Hematopoietic multipotent progenitor cell treated with erythropoietin and hydrocortisone succinate and interleukin-3 and kit ligand, for 6 days (in vitro differentiated cells): ENCODE measurements at places on chromosomes 2 and 18.

DNA sequence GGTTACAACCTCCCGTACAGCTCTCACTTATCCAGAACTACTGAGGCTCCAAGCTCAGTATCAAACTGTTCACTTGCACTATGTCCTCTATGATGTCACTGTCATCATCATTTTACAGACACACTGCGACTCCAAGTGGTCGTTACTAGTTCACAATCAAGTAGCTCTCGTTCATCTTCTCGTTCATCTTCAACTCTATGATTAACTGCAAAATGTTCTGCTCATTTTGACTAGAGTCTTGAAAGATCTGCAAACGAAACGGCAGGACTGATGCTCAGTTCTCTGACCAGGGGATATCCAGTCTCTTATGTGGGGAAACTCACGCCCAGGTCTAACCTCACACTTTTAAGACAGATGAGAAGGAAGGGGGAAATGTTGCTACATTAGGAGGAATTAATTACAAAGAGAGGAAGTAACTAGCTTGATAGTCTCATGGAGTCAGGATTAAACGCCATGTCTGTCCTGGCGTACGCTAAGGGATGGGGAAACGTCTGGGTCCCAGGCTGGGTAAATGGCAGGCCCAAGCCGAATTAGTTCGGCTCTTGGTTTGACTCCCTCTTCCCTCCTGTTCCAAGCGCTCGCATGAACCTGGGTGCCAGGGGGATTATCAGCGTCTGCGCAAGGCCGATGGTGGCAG lies 794 bp upstream of the CHCHD5 start:
- DNase-seq = peak; percentile 37

GRCh38 chr2:221282386-221282785 lies 289.7 kb downstream of the EPHA4 start:
- no peak for DNase-seq

GRCh38 chr2:172943539-172943938 lies 132.1 kb upstream of the MAP3K20 start:
- no peak for DNase-seq

GRCh38 chr2:64858541-64859311 lies 130.5 kb upstream of the SLC1A4 start:
- peak; percentile 38 for DNase-seq

- no peak for DNase-seq
Observed at GRCh38 chr2:145007093-145007959, 487.4 kb upstream of the ZEB2 start.

DNA sequence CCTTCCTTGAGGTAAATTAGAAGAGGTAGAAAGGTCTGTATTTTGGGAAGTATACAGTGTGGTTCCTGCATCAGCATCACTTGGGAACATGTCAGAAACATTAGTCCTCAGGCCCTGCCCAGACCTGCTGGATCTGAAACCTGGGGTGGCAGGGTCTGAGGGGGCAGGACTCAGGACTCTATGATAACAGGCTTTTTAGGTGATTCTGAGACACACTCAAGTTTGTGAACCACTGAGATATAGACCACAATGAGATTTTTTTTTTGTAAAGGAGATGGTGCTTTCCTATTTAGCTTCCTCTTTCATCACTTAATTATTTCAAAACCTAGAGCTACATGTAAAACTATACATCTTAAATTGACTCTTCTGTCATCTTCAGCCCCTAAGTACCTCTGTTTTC lies 262.7 kb upstream of the SPOPL start:
- no peak for DNase-seq

- DNase-seq = no peak
Observed at GRCh38 chr2:113848758-113849415, 41.0 kb upstream of the ACTR3 start.

- DNase-seq = peak; percentile 48
Observed at GRCh38 chr18:47397671-47398319, 146.3 kb upstream of the SKOR2 start.

GRCh38 chr2:13884291-13884976 lies 748.1 kb upstream of the LRATD1 start:
- DNase-seq = no peak

- no peak for DNase-seq
Observed at GRCh38 chr2:17822445-17823117, 6.3 kb downstream of the MSGN1 start.

DNA sequence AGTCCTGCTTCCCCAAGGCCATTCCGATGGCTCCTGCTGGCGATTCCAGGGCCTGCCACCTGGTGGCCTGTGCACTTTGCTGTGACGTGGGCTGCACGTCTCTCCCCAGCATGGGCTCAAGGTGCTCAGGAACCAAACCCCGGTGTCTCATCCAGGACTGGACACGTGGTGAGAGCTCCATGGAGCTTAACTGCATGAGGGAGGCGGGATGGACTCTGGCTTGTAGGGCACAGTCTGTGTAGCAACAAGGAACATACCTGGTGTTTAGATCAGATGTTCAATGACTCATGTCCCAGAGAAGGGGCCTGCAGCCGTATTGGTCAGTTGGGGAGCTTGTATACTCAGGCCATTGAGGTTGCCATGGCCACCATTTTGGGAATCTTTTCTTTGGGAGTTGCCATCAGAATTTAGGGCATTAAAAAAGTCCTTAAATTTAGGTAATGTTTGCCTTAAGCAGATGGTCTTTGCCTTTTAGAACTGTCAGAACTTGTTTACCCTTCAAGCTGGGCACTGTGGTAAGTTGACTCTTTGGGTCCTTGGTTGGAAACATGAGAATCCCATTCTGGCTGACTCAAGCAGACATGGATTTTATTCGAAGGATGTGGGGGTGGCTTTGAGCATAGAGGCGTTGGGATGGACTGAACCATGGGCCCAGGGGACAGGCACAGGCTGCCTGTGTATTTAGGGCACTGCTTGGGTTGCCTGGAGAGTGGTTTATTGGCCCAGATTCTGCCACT lies 21.0 kb downstream of the AGAP1 start:
- no peak for DNase-seq

DNA sequence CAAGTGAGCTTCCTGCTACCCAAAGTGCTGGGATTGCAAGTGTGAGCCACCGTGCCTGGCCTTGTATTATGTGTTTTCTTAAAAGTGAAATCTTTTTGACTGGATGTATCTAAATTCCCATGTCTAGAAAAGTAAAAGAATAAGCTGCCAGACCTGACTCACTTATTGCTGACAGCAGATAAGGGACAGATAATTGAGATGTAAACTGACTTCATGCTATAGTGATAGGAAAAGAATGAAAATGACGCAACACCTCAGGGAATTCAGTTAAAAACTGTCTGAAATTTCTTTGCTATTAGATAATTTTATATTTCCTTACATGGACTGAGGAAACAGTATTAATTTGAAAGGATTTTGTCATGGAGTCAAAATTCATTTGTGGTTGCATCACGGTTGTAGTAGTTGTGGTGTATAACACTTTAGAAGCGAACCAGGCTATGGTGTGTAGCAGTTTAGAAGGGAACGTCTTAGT lies 19.4 kb downstream of the TTC27 start:
- DNase-seq = no peak

DNA sequence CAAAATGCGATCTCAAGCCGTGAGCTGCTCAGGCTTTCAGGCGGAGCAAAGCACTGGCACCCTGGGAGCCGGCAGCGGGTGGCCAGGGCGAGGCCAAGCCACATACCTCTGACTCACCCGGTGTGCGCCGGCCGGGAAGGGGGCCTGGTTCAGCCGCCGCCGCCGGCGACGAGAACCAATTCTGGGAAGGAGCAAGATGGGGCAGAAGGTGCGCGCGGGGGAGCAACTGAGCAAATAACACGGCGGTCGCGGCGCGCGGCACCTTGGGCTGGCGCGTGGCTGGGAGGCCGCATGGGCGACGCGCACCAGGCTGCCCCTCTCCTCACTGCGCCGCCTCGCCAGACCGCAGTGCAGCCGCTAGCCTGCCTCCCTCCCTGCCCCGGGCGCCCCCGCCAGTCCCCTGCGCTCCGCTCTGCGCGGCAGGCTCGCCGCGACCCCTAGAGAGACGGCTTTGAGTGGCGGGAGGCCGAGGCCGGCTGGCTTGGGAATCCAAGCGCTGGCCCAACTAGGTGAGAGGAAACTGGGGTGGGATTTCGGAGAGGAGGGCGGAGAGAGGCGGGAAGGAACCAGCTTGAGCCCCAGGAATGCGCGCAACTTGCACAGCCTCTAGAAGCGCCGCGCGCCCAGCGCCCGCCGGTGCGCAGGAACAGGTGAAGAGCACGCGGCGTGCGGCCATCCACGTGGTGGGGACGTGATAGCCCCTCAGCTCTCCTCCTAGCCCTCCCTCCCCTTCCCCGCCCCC lies 3.2 kb downstream of the NRP2 start:
- no peak for DNase-seq

GRCh38 chr2:8565399-8566154 lies 116.3 kb upstream of the ID2 start:
- DNase-seq = no peak

GRCh38 chr2:231132129-231132528 lies 7.3 kb upstream of the HTR2B start:
- no peak for DNase-seq

GRCh38 chr2:197888321-197888720 lies 83.9 kb downstream of the PLCL1 start:
- no peak for DNase-seq

DNA sequence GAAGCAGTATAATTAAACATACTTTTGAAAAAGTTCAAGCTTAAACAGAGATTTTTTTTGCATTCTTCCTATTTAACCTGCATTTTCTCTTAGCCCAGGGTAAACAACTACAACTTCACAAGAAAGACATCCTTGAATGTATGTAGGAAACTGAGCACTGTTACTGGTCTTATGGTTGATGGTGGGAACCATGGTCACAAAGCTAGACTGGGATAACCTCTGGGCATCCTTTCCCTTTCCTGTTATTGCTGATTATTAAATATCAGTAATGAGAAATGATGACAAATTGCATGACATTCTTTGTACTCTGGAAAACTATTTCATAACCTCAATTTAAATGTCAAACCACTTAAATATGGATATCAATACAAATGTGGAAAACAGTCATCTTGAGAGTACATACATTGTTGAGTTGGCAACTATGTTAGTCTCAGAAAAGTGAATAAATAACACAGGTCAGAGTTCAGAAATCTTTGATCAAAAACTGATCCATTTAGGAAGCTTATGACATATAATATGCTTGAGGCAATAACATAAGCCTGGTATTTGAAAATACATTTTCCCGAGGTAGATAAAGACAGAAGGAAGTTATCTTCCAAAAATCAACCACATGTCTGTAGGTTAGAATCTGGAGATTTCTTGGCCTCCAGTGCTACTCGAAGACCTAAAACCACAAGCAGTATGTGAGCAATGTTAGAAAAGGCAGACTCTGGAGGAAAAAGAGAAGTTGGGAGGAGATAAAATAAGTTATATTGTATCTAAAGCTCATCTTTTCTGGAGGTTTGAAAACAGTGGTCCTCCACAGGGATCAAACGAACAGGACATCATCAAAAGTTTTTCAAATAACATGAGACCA lies 65.2 kb upstream of the ST8SIA5 start:
- DNase-seq = peak; percentile 11

DNA sequence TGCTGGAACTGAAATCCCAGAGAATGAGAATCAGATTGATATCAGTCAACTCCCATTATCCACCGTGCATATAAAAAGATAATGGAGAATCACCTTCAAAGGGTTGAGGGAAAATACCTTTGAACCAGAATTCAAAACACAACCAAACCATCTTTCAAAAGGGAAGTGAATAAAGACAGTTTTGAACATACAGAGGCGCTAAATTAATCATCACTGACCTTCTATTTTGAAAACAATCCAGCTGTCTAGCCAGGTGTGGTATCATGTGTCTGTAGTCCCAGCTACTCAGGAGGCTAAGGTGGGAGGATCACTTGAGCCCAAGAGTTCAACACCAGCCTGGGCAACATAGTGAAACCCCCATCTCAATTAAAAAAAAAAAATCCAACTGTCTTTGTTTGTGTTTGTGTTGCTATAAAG lies 63.6 kb downstream of the TRABD2A start:
- DNase-seq = no peak

GRCh38 chr18:10252952-10253705 lies 201.3 kb upstream of the APCDD1 start:
- DNase-seq = no peak

- DNase-seq = no peak
Observed at GRCh38 chr2:145207884-145208283, 688.0 kb upstream of the ZEB2 start.

DNA sequence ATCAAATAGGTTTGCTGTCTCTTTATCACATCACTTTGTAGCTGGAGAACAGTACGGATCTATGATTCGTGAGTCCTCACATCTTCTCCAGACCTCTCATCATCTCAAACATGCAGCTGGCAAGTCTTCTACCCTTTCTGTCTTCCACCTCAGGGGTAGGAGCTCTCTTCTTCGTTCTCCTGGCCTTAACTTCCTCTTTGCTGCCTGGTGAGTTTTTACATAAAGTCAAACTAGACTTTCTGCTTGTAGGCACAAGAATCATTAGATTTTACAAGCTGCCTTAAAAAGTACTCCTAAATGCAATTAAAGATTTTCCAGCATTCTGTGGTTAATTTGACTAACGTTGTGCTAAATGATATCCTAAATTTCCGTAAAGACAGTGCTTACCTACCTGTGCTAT lies 43.7 kb upstream of the TANK start:
- DNase-seq = no peak

- peak; percentile 63 for DNase-seq
Observed at GRCh38 chr2:160427629-160428404, 65.8 kb downstream of the RBMS1 start.

DNA sequence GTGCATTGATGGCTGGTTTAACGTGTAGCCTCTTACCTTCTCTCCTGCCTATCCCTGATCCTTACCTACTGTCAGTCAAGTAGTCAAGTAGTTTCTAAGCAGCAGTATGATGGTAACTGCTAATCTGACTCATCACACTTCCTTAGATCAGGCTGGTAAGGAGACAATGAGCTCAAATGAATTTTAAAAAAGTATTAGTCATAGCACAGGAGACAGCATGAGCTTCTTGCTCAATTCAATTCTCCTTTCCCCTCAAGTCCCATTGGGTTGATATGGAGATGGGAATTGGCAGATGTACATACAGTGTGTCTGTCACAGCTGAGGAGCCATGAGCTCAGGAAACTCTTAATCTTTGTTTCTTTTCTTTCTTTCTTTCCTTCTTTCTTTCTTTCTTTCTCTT lies 799.7 kb downstream of the LRP1B start:
- DNase-seq = no peak

- DNase-seq = no peak
Observed at GRCh38 chr2:119204525-119204924, 19.1 kb upstream of the STEAP3 start.

DNA sequence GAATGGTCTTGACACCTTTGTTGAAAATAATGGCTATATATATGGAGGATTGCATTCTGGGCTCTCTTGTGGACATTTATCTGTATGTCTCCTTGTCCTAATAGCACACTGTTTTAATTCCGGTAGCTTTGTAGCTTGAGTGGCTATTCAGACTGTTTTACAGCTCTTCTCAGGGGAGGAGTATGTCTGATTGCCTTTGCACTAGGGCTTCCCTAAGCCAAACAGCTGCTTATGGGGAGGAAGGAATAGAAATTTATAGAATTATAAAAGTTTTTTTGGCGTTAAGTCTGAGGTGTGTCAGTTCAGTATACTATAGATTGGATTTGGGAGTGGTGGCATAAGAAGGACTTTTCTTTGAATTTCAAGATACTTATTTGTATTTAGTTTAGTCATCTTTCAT lies 12.6 kb downstream of the SEH1L start:
- DNase-seq = no peak
